ENCODE measurements at places on chromosomes 4 and X.

- no peak for DNase-seq
These were observed 95.9 kb downstream of the WDFY3 start for GRCh38 chr4:84870398-84871163.

- no peak for DNase-seq
These were observed 55.4 kb upstream of the SLC10A7 start for GRCh38 chr4:146577111-146577510.

DNA sequence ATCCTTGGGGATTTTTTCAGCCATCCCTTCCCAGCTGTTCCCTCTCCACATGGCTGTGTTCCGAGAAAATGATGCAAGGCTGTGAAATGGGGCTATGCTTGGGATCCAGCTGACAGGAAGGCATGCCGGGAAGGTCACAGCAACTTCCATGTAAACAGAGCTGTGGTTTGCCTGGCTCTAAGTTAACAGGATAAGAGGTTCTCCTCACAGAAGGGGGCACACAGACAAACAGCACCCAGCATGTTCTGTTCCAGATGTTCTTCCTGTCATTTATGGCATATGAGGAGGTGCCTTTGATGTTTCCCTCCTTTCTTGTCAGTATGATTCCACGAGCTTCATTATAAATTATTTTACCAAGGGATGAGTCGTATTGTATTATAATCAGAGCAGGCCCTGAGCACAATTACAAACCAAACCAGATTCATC, 220.7 kb downstream of the ANTXR2 start:
- DNase-seq, result no peak

DNA sequence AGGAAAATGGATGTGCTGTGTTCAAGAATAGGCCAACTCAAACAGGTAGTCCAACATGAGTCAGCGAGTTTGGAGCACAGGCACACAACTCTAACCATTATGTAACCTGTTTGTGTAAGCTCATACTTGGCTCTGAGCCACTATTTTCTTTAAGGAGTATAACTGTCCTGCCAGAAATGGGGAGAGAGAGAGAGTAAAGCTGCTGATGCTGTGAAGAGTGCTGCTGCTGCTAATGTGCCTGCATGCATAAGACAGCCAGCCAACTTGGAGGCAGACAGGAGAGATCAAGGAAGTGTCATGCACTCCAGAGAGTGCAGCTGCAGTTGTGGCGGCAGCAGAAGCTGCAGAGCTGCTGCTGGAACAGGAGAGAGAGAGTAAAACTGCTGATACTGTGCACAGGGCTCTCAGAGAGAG, 11.7 kb upstream of the STATH start:
- no peak for DNase-seq

DNA sequence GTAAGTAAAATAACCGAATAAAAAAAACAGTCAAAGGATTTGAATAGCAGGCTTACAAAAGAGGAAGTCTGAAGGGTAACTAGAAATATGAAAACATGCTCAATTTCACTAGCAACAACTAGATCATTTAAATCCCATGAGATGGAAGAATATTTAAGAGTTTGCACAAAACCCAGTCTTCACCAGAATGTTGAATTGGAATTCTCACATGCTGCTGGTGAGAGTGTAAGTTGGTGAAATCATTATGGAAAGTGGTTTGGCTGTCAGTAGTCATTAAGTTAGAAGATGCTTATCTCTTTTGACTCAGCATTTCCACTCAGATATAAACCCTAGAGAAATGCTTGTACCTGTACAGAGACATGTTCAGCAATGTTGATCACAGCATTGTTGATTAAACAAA, 110.1 kb downstream of the PGRMC2 start:
- DNase-seq, result no peak

- DNase-seq, result no peak
These were observed 938.4 kb upstream of the FTHL17 start for GRCh38 chrX:32010212-32010611.

DNA sequence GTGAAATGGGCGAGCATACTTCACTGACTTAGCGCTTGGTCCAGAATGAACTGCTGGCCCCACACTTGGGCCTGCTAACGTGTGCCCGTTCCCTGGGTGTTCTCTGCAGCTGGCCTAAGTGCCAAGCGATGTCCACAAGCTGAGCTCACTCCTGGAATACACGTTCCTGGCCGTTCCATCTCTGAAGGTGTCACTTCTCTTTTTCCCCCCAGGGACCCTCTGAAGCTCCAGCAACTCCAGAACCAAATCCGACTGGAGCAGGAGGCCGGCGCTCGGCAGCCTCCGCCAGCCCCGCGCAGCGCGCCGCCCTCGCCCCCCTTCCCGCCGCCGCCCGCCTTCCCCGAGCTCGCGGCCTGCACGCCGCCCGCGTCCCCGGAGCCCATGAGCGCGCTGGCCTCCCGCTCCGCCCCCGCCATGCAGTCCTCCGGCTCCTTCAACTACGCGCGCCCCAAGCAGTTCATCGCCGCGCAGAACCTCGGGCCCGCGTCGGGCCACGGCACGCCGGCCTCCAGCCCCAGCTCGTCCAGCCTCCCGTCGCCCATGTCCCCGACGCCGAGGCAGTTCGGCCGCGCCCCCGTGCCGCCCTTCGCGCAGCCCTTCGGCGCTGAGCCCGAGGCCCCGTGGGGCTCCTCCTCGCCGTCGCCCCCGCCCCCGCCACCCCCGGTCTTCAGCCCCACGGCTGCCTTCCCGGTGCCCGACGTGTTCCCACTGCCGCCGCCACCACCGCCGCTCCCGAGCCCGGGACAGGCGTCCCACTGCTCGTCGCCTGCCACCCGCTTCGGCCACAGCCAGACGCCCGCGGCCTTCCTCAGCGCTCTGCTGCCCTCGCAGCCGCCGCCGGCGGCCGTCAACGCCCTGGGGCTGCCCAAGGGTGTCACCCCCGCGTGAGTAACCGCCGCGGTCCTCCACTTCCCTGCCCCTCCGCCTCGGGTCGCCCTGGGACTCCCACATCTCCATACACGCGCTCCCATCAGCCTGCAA, 132.3 kb downstream of the CBR4 start:
- DNase-seq, result no peak

DNA sequence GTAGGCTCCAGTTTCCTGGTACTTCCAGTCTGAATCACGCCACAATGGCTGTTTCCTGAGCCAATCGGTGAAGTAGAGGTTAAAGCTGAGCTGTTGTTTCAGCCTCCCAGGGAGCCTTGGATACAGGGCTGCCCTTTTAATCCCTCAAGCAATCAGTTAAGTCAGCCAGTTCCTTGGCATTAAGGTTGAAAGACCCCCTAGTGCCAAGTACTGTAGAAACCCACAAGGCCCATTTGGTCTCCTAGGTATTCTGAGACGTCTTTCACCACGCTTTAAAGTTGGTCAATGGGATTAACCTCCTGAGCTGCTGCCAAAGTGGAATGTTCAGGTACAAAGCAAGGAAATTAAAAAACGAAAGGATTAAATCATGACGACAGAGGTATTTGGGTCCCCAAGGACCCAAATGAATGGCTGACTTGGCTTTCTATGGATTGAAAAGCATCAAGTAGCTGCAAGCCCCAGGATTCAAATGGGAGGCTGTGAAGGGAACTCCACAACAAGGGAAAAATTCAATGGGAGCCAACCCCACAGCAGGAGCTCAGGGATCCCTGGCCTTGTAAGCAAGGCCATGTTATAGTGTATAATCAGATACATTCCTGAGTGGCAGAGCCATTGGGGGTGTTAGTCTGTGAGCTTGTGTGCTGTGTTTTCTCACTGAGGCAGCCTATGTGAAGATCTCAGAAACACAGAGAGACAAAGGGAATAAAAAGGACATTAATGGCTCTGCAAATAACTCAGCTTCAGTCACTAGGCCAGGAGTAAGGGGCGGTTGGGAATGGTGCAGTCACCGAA, 86.0 kb downstream of the ATG4A start:
- DNase-seq, result no peak

- DNase-seq, result no peak
These were observed 2.1 kb downstream of the CCDC120 start for GRCh38 chrX:49060914-49061313.

- DNase-seq, result no peak
These were observed 48.9 kb downstream of the FNIP2 start for GRCh38 chr4:158817562-158818296.

- no peak for DNase-seq
These were observed 49.1 kb downstream of the DHRSX start for GRCh38 chrX:2451501-2452316.
